Cerebellar nuclear complex (tissue), 1 donor: ENCODE measurements at places on chromosomes 2 and 18.

DNA sequence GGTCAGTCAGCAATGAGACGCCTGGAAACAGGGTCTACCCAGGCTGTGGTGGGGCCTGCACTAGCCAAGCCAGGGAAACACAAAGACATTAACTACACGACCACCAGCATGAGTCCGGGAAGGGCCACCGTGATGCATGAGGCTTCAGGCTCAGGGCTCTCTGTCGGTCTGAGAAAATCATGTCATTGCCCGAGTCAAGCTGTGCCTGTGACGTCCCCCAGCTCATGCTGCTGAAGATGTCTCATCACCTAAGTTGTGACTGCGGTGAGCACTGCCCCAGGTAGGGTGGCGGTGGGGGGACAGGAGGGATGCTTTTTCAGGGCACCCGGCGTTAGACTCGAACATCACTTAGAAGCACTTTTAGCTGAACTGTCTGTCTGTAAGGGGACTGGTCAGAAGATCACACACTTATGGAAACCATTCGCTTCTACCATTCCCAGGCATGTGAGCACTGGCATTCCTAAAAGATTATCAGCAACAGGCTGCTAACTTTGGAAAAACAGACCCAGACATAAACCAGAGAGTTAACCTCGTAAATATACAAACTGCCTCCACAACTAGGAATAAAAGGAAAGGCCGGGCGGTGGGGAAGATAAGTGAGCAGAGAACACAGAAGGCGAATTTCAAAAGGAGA is 234.5 kb downstream of the HDAC4 start:
- no peak for DNase-seq

DNA sequence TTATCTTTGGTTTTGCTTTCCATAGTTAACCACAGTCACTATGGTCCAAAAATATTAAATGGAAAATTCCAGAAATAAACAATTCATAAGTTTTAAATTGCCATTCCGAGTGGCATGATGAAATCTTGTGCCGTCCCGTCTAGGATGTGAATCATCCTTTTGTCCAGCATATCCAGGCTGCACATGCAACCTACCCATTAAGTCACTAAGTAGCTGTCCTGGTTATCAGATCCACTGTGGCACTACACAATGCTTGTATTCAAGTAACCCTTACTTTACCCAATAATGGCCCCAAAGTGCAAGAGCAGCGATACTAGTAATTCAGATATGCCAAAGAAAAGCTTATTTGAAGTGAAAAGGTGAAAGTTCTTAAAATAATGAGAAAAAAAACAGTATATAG is 10.7 kb downstream of the USP34 start:
- no peak for DNase-seq

GRCh38 chr2:45614330-45614729 is 3.3 kb upstream of the SRBD1 start:
- DNase-seq: no peak

GRCh38 chr2:239881031-239881471 is 144.1 kb downstream of the NDUFA10 start:
- DNase-seq: no peak

- DNase-seq: no peak
Observed at GRCh38 chr18:60053747-60054304, 154.0 kb downstream of the PMAIP1 start.

DNA sequence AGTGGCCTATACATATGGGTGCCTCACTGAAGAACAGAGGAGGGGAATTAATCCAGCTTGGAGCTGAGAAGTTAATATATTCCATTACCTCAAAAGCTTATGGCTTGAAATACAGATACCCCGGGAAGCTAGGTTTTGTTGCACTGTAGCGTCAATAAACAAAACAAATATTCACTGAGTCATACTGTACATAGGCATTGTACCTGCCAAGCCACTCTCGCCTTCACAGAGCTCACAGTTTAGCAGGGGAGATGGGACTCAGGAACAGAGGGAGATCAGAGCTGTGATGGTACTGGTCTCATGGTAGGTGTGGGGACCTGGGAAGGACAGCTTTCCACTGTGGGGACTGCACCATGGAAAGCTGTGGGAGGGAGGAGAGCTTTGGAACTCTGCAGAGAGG is 111.2 kb upstream of the ST6GAL2 start:
- DNase-seq: no peak

DNA sequence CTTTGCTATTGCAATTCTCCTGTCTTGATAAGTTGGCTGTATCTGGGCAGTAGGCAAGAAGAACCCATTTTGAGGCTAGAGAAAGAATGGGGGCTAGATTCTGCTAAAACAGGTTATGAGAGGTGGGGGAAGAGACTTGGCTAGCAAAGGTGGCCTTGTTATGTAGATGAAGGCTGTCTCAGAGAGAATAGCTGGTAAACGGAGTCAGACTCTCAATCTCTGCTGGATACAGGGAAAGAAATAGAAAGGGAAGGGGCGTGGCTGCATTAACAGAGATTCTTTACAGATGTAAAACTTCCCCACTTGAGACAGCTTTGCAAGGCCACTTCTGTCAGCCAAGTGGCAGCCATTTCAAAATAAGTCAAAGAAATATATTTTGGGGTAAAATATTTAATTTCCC is 38.1 kb upstream of the ARHGAP25 start:
- no peak for DNase-seq

- no peak for DNase-seq
Observed at GRCh38 chr2:191030521-191031154, 16.7 kb upstream of the STAT1 start.

DNA sequence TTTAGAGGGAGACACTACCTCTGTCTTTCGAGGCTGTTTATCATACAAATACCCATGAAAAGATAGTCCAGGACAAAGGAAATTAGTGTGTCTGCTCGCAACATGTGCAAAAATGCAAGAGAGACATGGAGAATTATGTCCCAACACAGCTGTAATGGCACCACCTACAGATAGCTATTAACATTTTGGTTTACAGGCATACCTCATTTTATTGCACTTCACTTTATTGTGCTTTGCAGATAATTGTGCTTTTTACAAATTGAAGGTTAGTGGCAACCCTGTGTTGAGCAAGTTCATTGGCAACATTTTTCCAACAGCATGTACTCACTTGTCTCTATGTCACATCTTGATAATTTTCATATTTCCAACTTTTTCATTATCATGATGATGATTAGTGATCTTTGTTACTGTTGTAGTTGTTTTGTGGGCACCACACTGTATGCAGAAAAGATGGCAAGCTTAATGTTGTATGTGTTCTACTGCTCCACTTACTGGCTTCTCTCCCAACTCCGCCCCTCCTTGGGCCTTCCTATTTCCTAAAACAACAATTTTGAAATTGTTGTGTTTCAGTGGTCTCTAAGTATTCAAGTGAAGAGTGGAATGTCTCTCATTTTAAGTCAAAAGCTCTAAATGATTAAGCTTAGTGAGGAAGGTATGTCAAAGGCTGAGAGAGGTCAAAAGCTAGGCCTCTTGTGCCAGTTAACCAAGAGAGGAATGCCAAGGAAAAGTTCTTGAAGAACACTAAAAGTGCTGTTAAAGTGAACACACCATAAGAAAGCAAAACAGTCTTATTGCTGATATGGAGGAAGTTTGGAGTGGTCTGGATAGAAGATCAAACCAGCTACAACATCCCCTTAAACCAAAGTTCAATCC is 52.0 kb downstream of the ANKRD12 start:
- no peak for DNase-seq

GRCh38 chr2:25822190-25823117 is 55.8 kb downstream of the ASXL2 start:
- no peak for DNase-seq

DNA sequence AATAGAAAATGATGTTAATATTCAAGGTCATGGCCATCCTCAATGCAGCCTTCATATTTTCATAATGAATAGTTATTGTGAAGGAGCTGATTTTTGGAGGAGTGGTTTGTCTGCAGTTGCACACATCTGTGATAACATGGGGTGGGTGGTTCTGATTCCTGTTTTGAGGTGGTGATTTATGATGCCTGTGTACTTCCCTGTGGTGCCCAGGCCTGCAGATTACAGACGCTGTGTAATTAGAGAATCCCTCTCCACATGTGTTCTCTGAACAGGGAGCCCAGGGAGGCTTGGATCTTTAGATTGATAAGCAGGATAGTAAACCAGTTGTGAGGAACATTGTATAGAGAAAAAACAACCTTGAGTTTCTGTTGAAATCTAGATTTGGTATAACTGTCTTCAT is 117.5 kb downstream of the AGAP1 start:
- DNase-seq: no peak

GRCh38 chr18:45775241-45775676 is 50.2 kb upstream of the SIGLEC15 start:
- no peak for DNase-seq

DNA sequence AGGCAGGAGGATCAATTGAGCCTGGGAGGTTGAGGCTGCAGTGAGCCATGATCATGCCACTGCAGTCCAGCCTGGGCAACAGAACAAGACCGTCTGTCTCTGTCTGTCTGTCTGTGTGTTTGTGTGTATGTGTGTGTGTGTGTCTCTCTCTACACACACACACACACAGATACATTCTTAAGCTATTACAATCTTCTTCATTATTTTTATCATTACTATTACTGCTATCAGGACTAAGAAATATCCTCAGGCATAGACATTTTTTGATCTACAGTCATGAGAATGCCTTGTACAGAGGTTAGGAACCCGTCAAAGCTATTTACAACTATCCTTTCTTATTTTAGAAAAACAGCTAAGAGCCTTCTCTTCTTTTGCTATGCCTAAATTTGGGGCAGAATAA is 207.4 kb downstream of the NEDD4L start:
- DNase-seq: no peak

GRCh38 chr2:217177720-217178119 is 317.9 kb upstream of the TNP1 start:
- DNase-seq: no peak

- DNase-seq: no peak
Observed at GRCh38 chr2:41998186-41999127, 49.4 kb upstream of the PKDCC start.

GRCh38 chr2:31812051-31812798 is 198.6 kb downstream of the MEMO1 start:
- DNase-seq: no peak

DNA sequence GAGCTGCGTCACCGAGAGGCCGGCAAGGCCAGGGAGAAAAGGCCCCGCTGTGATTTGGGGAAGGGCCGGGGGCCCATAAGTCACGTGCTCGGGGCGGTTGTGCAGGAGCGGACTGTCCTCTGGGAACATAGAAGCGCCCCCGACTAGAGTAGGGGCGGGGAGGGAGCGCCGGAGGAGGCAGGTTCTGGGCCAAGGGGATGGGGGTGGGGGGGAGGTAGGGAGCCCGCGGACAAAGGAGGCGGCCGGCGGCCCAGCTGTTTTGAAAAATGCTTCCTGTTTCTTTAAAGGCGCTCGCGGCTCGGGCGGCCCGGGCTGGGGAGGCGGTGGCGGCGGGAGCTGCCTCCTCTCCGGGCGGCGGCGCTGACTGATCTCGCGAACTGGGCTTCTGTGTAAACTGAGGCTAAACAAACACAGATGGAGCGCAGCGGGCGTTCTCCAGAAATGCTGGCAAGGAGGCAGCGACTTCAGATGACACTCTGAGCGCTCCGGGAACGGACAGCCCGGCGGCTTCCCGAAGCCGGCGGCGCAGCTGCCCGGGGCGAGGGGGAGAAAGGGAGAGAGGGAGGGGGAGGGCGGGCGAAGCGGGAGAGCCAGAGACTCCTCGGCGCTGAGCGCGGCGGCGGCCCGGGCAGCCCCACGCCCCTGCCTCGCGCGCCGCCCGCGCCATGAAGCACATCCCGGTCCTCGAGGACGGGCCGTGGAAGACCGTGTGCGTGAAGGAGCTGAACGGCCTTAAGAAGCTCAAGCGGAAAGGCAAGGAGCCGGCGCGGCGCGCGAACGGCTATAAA is at the start of gene ATOH8:
ATOH8 (plus strand) TSS at position 467 of the 788 bp plus-strand sequence; CDS start at position 666, 199 bp downstream.
- DNase-seq: no peak

DNA sequence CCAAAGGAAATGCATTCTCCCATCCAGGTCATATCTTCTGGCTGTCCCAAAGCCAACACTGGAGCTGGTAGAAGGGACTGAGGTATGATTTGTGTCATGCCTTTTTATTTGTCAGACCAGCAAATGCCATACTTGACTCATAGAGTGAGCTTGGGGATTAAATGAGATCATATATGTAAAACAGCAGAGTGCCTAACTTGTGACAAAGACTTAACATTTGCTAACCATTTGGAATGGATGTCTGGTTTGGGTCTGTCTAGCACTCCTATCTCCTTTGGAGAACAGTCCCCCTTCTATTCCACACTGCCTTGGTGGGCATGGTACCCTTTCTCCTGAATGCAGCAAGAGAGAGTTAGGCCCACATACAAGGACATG is 128.5 kb upstream of the LGALSL start:
- DNase-seq: no peak

GRCh38 chr2:197706839-197707207 is 1.7 kb downstream of the MARS2 start:
- DNase-seq: no peak

DNA sequence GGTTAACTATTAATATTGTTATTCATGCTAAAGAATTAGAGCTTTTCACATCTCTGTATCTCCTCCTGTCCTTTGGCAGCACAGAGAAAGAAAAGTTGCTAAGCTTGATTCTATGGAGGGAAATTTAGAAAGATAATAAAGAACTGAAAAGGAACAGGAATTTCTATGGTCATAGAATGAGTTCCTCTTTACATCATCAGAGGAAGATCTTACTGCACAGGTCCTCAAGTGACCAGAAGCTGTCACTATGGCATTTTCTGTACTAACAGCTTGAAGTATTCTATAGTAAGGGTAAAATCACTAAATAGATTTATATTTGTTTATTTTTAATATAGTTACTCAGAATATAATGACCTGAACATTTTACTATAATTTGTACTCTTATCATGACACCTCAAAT is 6.0 kb upstream of the PRKD3 start:
- DNase-seq: no peak

DNA sequence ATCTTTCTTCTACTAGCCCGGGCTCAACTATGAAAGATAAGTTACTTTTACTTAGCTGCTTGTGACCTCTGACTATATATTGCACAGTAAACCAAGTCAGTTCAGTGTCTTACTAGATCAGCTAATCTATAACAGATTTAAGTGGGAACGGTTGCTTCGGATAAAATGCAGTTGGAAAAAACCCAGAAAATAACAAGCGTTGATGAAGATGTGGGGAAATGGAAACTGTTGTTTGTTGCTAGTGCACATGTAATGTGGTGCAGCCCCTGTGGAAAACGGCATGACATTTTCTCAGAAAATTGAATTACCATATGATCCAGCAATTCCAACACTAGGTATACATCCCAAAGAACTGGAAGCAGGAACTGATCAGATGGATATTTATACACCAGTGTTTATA is 248.5 kb downstream of the PRKCE start:
- DNase-seq: no peak

DNA sequence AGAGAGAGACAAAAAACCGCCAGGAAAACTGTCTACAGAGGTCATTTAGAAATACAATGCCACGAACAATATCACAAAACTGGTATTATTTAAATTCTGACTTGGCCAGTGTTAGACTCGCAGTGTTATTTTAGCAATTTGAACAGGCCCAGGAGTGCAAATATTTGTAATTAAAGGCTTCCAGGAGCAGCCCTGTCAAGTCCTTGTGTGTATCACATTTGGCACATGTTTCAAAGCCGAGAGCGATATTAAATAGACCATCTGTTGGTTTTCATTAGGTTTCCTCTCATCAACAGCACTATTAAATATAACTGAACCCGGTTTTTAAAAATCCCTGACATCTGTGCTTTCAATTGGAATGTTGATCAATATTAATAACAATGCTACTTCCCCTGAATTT is 656.9 kb downstream of the TSN start:
- no peak for DNase-seq
